ENCODE measurements at places on chromosomes 7 and 10.
A peak's percentile ranks its signal among the peaks of the same experiment; 100 is the strongest.

GRCh38 chr10:97713339-97713825 lies at the start of gene MARVELD1:
MARVELD1 (plus strand) TSS chr10:97713730; CDS start chr10:97713877, 147 bp downstream.
- DNase-seq, result no peak

DNA sequence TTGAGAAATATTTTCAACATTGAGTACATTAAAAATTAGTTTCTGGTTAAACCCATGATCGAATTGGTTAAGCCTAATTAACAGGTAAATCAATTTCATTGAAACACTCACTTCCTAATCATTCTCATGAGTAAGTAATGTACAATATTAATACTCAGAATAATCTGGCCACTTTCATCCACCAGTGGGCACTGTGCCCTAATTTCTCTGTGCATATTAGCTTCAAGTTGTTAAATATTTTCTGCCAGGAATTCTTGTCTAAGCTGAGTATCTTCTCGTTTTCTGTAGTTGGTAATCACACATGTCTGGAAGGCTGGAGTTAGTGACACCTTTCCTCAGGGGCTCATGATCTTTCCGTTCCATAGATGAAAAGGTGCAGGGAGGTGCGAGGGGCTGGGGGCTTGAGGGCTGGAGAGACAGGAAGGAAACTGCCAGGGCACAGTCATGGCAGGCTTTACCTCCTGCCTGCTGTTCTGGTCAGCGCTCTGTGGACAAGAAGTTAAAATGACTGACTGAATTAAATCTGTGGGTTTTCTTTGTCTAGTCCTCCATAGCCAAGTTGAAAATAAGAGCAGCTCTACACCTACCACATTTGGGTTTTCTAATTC lies 71.9 kb downstream of the WIPF3 start:
- peak; percentile 19 for DNase-seq

GRCh38 chr7:84110400-84110799 lies 84.2 kb downstream of the SEMA3A start:
- no peak for DNase-seq

- DNase-seq, result peak; percentile 57
These were observed 4.4 kb downstream of the BAG3 start for GRCh38 chr10:119655566-119656001.

DNA sequence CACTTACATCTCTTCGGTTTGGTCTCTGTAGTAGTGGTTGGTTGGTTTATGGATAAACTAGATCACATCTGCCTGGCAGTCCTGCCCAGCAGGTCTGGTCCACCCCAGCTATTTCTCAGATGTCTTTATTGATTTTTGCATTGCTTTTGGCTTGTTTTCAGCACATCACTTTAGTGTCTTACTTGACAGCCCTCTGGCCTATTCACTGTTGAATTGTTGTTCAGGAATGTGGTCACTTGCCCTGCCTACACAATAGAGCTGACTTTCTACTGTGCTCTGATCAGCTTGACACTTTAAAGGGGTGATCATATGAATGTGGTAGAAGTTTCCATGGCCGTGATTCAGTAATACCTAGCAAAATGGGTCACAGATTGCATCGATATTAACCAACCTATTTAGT lies 719.2 kb upstream of the LRRN3 start:
- DNase-seq, result no peak

DNA sequence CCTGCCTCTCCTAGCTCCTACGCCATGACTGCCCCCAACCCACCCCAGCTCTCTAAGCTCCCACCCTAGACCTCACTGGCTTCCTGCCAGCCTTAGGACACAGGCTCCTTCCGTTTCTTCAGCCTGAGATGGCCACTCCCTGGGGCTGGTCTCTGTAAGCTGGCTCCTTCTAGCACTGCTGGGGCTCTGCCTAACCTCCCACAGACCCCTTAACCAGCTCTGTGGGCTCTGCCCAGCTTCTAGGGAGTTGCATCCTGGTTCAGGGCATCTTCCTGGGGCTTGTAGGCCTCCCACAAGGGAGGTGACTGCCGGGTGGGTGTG lies 478.6 kb upstream of the KLF6 start:
- DNase-seq, result no peak

DNA sequence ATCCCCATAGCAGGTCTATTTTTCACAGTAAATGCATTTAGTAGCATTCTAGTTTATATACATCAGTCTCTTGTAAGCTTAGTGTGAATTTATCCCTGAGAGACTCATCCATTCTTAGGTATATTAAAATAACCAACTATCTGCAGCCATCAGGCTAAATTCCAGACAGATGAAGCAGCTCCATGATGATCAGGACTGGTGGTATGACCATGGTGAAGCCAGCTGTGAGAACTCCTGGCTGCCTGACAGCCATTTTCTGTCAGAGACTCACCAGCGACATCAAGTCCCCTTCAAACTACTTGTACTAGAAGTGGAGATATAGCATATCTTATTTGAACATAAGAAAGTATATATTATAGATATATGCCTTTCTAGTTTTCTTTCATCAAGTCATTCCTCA lies 70.3 kb upstream of the GSDME start:
- DNase-seq, result no peak

DNA sequence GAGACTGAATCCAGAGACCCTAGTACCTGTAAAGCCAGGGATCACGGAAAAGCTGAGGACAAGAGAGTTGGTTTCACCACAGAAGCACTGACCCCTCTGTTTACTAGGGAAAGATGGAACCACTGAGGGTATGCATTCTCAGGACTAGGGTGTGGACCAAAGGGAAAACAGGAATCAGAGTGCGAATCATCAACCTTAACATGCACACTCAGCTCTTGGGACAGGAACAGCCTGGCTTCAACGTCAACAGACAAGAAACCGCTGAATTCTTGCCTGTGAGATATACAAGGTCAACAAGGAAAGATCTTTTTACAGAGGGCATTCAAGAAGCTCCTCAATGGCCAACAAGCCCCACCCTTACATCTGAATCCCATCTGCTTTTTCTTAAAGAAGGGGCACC lies 14.9 kb downstream of the TNRC18 start:
- no peak for DNase-seq

DNA sequence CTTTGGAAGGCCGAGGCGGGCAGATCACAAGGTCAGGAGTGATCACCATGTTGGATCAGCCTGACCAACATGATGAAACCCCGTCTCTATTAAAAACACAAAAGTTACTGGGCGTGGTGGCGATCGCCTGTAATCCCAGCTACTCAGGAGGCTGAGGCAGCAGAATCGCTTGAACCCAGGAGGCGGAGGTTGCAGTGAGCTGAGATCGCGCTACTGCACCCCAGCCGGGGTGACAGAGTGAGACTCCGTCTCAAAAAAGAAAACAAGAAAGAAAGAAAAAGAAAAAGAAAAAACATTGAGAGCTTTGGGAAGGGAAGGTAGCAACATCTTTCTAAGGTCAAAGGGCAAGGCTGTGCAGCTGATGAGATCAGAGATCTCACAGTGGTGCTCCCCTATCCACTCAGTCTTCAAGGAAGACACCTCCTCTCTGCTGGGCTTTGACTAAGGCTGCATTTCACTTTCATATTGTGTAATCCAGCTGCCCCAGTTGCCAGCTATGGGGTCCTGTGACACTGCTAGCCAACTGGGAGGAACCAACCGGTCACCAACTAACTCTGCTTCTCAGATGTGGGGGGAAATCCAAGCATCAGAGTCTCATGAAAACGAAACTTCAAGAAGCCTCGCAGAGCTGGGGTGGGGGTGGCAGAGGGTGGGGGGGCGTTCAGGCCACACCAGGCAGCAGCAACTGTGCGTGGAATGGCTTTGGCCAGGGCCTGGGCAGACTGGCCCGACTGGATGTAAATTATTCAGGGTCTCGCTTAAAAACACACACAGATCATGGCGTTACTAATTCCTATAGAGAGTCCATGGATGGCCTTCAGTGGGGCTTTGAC lies 1.5 kb downstream of the IL15RA start:
- peak; percentile 63 for DNase-seq

DNA sequence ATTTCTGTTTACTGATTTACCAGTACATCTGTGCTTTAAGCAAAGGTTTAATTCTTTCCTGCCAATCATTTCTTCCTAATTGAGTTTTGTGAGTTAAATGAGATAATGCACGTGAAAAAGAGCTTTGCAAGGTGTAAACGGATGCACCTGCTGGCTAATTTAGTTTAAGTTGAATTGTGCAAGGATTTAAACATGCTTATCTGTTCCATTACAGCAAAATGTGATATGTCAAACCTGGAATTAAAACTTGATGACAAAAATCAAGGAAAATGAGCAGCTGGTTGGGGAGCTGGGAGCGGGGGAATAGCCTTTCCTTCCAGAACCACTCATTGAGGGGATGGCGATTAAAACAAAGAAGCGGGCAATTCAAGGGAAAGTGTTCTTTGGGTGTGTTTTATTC lies 155.0 kb upstream of the CTTNBP2 start:
- DNase-seq, result no peak

DNA sequence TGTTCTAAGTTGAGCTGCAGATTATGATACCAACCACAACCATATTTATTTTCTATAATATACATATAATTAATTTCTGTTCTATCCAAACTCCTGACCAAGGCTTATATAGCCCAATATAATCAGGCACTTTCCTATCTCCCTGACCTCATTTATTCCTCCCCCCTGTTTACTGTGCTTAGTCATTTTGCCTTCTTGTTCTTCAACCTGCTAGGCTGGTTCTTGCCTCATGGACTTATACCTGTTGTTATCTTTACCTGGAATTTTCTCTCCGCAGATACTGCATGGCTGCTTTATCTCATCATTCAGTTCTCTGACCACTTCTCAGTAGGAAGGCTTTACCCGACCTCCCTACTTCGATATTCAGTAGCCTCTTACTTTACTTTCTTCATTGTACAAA lies 24.9 kb upstream of the FAM3C start:
- no peak for DNase-seq

DNA sequence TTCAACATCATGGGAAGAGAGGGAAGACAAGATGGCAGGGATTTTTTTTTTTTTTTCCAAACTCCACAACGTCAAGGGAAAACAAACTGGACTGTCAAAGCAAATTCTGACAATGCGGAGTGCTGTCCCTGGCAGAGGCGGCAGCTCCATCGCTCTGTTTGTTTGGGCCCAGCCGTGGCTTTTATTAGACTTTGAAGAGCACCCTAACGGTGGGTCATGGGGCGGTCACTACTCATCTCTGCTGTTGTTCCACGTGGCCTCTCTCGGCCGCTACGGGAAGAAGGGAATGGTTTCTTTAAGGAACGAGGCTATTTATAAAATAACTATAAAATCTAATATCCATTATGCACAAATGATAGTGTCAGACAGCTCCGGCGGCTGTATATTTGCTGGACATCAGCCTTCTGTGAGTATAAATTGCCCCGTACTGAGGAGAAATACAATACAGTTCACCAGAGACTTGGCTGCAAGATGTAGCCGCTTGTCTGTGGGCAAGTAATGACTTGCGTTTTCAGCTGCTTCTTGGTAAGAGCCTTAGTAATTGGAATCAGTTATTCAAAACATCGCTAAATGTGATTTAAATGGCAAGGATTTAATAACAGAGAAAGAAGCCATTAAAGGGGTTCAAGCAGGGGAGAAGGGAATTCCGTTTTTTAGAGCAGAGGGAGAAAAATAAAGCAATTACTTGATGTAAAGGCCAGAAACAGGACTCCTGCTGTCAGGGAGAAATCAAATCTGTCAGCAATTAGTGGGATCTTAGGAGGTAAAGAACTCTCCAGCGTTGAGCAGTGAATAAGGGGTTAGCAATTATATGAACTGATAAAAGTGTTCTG lies 61.7 kb upstream of the RAB11FIP2 start:
- DNase-seq, result no peak

GRCh38 chr7:5610500-5611186 lies 170.8 kb downstream of the RNF216 start:
- DNase-seq, result no peak

GRCh38 chr10:44460416-44460815 lies 75.5 kb upstream of the CXCL12 start:
- no peak for DNase-seq

DNA sequence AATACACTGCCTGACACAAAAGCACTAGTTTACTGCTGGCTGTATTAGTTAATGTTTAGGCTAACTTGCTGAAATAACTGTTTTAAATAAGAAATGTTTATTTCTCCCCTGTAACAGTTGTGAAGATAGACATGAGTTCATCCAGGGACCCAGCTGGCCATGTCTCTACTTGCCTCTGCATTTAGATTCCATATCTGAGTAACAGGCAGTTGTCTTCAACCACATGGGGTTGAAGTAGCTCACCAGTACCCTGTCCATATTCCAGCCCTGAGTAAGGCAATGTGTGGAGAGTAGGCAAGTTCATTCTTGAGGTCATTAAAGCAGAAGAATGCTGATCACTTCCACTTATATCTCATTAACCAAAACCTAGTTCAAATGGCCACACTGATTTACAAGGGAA lies 31.1 kb upstream of the RSBN1L start:
- DNase-seq, result no peak

DNA sequence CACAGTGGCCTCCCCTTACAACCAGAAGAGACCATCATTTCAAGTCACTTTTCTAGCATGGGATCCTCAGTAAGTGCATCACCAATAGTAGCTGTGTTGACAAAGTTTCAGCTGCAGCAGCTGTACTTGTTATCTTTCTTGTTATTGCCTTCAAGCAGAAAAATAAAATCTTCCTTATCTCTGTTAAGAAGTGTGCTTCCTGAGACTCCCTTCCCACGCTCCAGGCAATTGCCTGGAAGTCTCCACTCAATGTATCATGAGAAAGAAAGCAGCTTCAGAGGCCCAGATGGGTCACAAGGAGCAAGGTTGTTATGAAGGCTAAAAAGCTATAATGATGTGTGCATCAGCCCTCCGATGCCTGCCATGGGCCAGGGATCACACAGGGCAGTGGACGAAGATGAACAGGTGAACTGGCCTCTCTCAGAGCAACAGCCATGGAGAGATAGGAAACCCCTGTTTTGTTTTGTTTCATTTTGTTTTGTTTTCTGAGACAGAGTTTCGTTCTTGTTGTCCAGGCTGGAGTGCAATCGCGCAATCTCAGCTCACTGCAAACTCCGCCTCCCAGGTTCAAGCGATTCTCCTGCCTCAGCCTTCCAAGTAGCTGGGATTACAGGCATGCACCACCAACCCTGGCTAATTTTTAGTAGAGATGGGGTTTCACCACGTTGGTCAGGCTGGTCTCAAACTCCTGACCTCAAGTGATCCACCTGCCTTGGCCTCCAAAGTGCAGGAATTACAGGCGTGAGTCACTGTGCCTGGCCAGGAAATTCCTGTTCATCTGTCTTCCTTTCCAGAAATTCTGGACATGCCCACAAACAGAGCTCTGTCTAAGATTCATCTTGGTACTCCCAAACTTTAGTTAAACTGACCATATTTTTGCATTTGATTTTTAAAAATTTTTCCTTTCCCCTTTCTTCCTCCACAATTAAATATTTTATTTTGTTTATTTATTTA lies 340.5 kb downstream of the TNS3 start:
- no peak for DNase-seq
